ENCODE measurements at places on chromosomes 4 and X. TPM values are rescaled to one million over a fixed set of nuclear protein-coding genes. Genes with fewer than 3 reads are reported as not detected.

- no peak for DNase-seq
- H3K27ac ChIP-seq = no peak overlapping the region
- H3K36me3 ChIP-seq = no peaks in the 10 kb centered on the region
- no peaks in the 10 kb centered on the region for H3K4me1 ChIP-seq
These were observed 13.7 kb downstream of the NEIL3 start for GRCh38 chr4:177323416-177323815.

- H3K4me3 ChIP-seq = no peak overlapping the region
- no peaks in the 10 kb centered on the region for H3K4me1 ChIP-seq
- DNase-seq = no peak
- no peaks in the 10 kb centered on the region for H3K36me3 ChIP-seq
- no peaks in the 10 kb centered on the region for H3K27me3 ChIP-seq
These were observed 141.2 kb downstream of the NDST3 start for GRCh38 chr4:118175506-118175905.

DNA sequence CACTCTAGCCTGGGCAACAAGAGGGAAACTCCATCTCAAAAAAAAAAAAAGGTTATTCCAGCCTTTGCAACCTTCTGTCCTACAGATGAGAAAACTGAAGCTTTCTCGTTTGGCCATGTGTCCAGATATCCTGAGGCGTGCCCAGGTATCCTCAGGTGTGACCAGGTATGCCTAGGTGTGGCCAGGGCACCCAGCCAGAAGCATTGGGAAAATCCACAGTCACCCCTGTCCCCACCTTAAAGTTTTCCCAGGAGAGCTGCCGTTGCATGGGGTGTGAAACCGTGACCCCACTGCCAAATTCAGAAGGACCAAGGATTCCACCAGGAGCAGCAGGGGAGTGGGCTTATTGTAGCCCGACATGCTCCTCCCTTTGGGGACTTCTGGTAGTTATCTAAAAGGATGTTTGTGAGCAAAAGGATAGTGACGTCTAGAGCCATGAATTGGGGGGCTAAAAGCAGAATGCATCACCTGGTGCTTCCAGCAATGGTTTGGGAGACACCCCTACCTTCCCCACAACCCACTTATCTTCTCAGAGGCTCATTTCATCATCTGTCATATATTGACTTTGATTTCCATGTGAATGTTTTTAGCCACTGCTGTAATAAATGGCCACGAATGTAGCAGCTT lies 4.0 kb upstream of the DHRSX start:
- H3K4me3 ChIP-seq = no peak overlapping the region
- no peaks in the 10 kb centered on the region for H3K27me3 ChIP-seq
- no peak overlapping the region for H3K27ac ChIP-seq
- no peaks in the 10 kb centered on the region for H3K4me1 ChIP-seq

DNA sequence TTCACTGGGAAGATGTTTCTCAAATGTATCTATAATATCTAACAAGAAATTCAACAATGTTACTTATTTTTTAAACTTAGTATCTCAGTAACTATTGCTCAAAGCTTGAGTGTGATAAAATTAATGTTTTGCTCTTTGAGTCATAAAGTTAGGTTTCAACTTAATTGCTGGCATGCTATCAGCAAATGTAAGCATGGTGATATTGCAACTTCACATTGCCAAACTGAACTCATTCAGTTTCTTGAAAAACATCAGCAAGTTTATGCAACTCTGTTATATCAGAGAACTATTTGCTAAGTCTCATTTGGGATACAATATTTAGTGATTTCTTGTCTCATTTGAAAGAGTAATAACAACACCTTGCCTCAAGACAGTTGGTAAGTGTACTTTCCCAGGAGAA lies 91.2 kb upstream of the KLF3 start:
- no peak overlapping the region for H3K4me3 ChIP-seq
- H3K36me3 ChIP-seq = no peaks in the 10 kb centered on the region
- no peak for DNase-seq
- no peaks in the 10 kb centered on the region for H3K4me1 ChIP-seq
- no peak overlapping the region for H3K27ac ChIP-seq
- H3K27me3 ChIP-seq = no peaks in the 10 kb centered on the region

The TMEM271 gene
- total RNA-seq = not detected

- no peak overlapping the region for H3K27ac ChIP-seq
- no peak overlapping the region for H3K4me3 ChIP-seq
- H3K27me3 ChIP-seq = no peaks in the 10 kb centered on the region
- DNase-seq = no peak
- no peaks in the 10 kb centered on the region for H3K36me3 ChIP-seq
These were observed 110.7 kb upstream of the PPP2R3B start for GRCh38 chrX:497186-498014.

- no peak for DNase-seq
- H3K27ac ChIP-seq = no peak overlapping the region
- no peaks in the 10 kb centered on the region for H3K36me3 ChIP-seq
- H3K4me3 ChIP-seq = no peak overlapping the region
- H3K4me1 ChIP-seq = no peaks in the 10 kb centered on the region
These were observed 1263.6 kb upstream of the ADGRL3 start for GRCh38 chr4:59936566-59936965.

The FAM241A gene
- total RNA-seq = 8.9 TPM

GRCh38 chr4:13543032-13543838 lies 1.1 kb downstream of the NKX3-2 start:
- H3K27ac ChIP-seq = no peak overlapping the region
- no peak for DNase-seq

GRCh38 chr4:80610199-80610598 lies 274.7 kb downstream of the CFAP299 start:
- no peak overlapping the region for H3K4me3 ChIP-seq
- DNase-seq = no peak
- H3K36me3 ChIP-seq = no peaks in the 10 kb centered on the region
- H3K27me3 ChIP-seq = no peaks in the 10 kb centered on the region
- H3K4me1 ChIP-seq = no peaks in the 10 kb centered on the region

- no peak overlapping the region for H3K27ac ChIP-seq
- H3K4me3 ChIP-seq = no peak overlapping the region
- DNase-seq = peak; percentile 77
- H3K4me1 ChIP-seq = no peaks in the 10 kb centered on the region
- H3K27me3 ChIP-seq = no peaks in the 10 kb centered on the region
- peaks cover 3% of the 10 kb centered on the region for H3K36me3 ChIP-seq
These were observed 71.1 kb downstream of the CRMP1 start for GRCh38 chr4:5821665-5822358.

The KLKB1 gene
- 2.2 TPM for total RNA-seq

DNA sequence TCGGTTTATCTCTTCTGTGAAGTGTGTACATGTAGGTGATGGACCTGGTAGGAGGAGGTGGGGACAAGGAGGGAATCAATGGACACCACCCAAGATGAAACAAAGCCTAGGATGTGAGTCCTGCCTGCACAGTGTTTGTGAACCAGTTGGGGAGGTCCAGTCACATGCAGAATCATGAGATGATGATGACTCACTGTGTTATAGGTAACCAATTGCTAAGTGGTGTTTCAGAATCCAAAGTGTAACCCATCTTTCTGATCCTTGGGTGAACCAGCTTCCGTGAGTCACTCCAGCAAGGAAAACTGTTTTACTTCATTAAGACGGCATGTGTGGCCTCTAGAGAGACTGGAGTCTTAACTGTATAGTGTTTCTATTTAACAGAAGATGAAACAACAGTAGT lies 57.9 kb upstream of the HPF1 start:
- no peak overlapping the region for H3K27ac ChIP-seq
- H3K27me3 ChIP-seq = no peaks in the 10 kb centered on the region
- H3K4me1 ChIP-seq = no peaks in the 10 kb centered on the region

- no peaks in the 10 kb centered on the region for H3K27me3 ChIP-seq
- no peak for DNase-seq
- H3K36me3 ChIP-seq = no peaks in the 10 kb centered on the region
- peaks cover 2% of the 10 kb centered on the region for H3K4me1 ChIP-seq
- no peak overlapping the region for H3K4me3 ChIP-seq
These were observed 3.6 kb upstream of the LIMCH1 start for GRCh38 chr4:41534404-41534803.

- DNase-seq = no peak
- H3K27ac ChIP-seq = no peak overlapping the region
- no peaks in the 10 kb centered on the region for H3K36me3 ChIP-seq
- no peaks in the 10 kb centered on the region for H3K4me1 ChIP-seq
These were observed 14.2 kb upstream of the PTPN13 start for GRCh38 chr4:86579941-86580340.

DNA sequence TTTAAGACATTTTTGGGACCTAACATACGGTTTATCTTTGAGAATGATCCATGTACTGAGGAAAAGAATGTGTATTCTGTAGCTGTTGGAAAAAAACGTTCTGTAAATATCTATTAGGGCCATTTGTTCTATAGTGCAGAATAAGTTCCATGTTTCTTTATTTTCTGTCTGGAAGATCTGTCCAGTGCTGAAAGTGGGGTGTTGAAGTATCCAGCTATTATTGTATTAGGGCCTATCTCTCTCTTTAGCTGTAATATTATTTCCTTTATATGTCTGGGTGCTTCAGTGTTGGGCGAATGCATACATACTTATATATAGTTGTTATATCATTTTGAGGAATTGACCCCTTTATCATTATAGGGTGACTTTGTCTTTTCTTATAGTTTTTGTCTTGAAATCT lies 24.7 kb downstream of the MAGEC1 start:
- no peak overlapping the region for H3K27ac ChIP-seq
- no peaks in the 10 kb centered on the region for H3K27me3 ChIP-seq
- H3K36me3 ChIP-seq = no peaks in the 10 kb centered on the region
- H3K4me3 ChIP-seq = no peak overlapping the region
- no peaks in the 10 kb centered on the region for H3K4me1 ChIP-seq

GRCh38 chrX:725971-726370 lies 95.4 kb downstream of the SHOX start:
- DNase-seq = no peak
- no peak overlapping the region for H3K27ac ChIP-seq
- H3K4me3 ChIP-seq = no peak overlapping the region
- no peaks in the 10 kb centered on the region for H3K36me3 ChIP-seq
- no peaks in the 10 kb centered on the region for H3K4me1 ChIP-seq
- H3K27me3 ChIP-seq = no peaks in the 10 kb centered on the region

The TREX2 gene
- total RNA-seq = 4.5 TPM

- DNase-seq = no peak
- no peaks in the 10 kb centered on the region for H3K36me3 ChIP-seq
- H3K27ac ChIP-seq = no peak overlapping the region
- H3K4me3 ChIP-seq = no peak overlapping the region
- no peaks in the 10 kb centered on the region for H3K27me3 ChIP-seq
These were observed 1639.2 kb upstream of the PABPC4L start for GRCh38 chr4:135840781-135841180.

- H3K27ac ChIP-seq = no peak overlapping the region
- DNase-seq = no peak
- no peaks in the 10 kb centered on the region for H3K27me3 ChIP-seq
- H3K36me3 ChIP-seq = no peaks in the 10 kb centered on the region
These were observed 133.8 kb downstream of the ZC4H2 start for GRCh38 chrX:64842492-64842891.

The MMRN1 gene
- total RNA-seq = 24.5 TPM

The PABPC1L2B gene
- total RNA-seq = not detected

GRCh38 chr4:72886602-72887001 lies 182.9 kb downstream of the COX18 start:
- no peak overlapping the region for H3K27ac ChIP-seq
- no peaks in the 10 kb centered on the region for H3K4me1 ChIP-seq
- H3K36me3 ChIP-seq = no peaks in the 10 kb centered on the region

- H3K4me3 ChIP-seq = no peak overlapping the region
- DNase-seq = no peak
- H3K4me1 ChIP-seq = no peaks in the 10 kb centered on the region
These were observed 43.7 kb downstream of the FRMPD3 start for GRCh38 chrX:107493141-107493540.

- H3K27me3 ChIP-seq = no peaks in the 10 kb centered on the region
- DNase-seq = no peak
- H3K36me3 ChIP-seq = no peaks in the 10 kb centered on the region
These were observed 24.2 kb downstream of the ATP5ME start for GRCh38 chr4:649751-650310.

GRCh38 chrX:122945328-122945727 lies 238.8 kb upstream of the GRIA3 start:
- no peak overlapping the region for H3K27ac ChIP-seq
- DNase-seq = no peak
- no peaks in the 10 kb centered on the region for H3K27me3 ChIP-seq
- no peak overlapping the region for H3K4me3 ChIP-seq
- H3K36me3 ChIP-seq = no peaks in the 10 kb centered on the region

GRCh38 chrX:13780868-13781427 lies 35.9 kb downstream of the GPM6B start:
- no peak for DNase-seq
- no peaks in the 10 kb centered on the region for H3K36me3 ChIP-seq
- no peaks in the 10 kb centered on the region for H3K27me3 ChIP-seq
- H3K4me3 ChIP-seq = no peak overlapping the region

DNA sequence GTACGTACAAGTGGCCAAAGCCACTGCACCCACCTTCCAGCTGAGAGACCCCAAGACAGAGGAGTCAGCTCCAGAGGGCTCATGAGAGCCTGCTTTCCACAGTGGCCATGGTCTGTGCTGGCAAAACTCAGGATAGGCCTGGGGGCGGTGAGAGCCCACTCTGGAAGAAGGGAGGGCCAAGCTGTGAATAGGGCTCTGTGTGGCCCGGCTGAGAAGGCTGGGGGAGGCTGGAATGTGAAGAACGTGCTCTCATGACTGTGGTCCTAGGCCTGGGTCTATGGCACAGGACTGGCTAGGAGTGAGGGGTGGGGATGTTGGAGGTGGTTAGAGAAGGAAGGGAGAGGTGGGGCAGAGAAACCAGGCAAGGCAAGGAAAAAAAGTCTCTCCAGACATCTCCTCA lies 13.3 kb downstream of the STARD8 start:
- no peak for DNase-seq
- no peaks in the 10 kb centered on the region for H3K4me1 ChIP-seq
- no peak overlapping the region for H3K27ac ChIP-seq
